PC-3 (cell line): ENCODE measurements at places on chromosomes 7 and 10. TPM values are rescaled to one million over a fixed set of nuclear protein-coding genes. Genes with fewer than 3 reads are reported as not detected.

DNA sequence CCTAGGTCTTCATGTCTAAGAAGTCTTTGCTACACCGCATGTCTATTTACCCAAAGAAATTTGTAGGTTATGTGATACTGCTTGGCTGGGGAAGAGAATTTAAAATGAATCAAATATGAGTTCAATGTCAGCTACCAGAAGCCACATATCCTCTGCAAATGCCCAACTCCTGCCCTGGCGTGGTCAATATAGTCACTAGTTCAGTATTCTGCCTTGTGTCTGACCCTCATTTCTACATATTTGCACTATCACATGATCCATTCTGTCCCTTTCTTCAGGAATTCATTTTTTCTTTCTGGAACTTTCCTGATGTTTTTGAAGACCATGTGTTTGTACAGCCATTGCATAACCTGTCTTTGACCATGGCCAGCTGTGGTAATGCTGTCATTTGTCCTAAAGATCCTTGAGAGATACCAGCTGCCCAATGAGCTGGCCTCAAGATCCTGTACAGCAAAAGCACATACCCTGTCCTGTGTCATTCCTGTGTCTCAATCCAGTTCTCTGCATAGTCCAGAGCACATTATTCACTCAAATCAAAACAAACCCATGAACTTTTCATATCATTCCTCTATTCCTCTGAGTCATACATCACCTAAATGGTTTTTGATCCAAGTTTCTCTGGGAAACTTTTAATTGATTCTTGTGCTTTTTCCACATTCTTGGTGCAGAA, 524.5 kb downstream of the PARD3 start:
- DNase-seq, result peak; percentile 70

- DNase-seq, result no peak
Observed at GRCh38 chr7:118151671-118152070, 32.3 kb upstream of the LSM8 start.

DNA sequence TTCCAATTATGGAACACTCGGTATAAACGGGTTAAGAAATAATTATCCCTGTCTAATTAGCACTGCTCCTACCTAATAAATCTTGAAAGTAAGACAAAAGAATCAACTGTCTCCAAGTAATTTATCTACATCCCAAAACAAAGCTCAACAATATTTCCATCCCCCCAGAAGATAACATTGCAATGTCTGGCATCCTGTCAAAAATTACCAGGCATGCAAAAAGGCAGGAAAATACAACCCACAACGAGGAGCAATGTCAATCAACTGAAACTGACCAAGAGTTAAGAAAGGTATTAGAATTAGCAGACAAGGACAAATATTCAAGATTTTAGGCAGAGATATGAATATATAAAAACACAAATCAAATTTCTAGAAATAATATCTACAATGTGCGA, 84.5 kb upstream of the SVIL start:
- DNase-seq, result peak; percentile 22

DPYSL4 gene
- 10.2 and 10.9 TPM in 2 replicates for total RNA-seq

GRCh38 chr7:105838627-105839231, 37.7 kb downstream of the ATXN7L1 start:
- DNase-seq, result no peak

- no peak for DNase-seq
Observed at GRCh38 chr7:117567781-117568180, 88.0 kb downstream of the CFTR start.

LEP gene
- total RNA-seq, result not detected in 2 replicates

GLI3 gene
- 3.5 and 9.6 TPM in 2 replicates for total RNA-seq

DNA sequence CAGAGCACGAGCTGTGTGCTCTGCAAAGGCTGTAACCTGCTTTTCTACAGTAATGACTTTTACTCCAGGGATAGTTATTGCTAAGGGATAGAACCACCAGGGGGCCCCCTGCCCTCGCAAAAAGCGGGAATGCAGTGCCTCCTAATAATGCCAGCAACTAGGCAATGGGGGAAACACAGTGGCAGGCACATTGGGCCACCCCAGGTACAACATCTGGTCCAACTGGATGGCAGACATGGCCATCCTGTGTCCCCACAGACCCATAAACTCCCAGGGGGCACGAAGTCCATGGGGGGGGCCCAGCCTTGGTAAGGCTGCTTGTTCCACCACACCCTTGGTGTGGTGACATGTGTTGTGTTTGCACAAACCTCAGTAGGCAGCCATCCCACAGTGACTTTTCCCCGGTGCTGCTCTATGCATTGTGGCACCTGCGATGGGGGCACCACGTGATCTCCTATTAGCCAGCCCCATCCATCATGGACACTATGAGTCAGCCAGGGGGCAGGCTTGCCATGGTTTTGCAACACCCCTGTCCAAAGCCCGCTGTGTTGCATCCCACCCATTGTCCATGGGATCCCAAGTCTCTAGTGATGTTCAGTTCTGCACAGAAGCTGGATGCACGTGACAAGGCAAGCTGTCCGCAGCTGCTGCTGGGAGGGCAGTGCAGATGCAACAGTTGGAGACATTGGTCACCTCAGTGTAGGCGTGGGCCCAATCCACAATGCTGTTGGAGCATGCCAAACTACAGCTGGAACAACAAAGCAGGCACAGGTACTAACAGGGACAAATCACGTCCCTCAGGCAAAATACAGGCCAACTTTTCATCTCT, 84.0 kb downstream of the ANLN start:
- DNase-seq, result peak; percentile 58

DNA sequence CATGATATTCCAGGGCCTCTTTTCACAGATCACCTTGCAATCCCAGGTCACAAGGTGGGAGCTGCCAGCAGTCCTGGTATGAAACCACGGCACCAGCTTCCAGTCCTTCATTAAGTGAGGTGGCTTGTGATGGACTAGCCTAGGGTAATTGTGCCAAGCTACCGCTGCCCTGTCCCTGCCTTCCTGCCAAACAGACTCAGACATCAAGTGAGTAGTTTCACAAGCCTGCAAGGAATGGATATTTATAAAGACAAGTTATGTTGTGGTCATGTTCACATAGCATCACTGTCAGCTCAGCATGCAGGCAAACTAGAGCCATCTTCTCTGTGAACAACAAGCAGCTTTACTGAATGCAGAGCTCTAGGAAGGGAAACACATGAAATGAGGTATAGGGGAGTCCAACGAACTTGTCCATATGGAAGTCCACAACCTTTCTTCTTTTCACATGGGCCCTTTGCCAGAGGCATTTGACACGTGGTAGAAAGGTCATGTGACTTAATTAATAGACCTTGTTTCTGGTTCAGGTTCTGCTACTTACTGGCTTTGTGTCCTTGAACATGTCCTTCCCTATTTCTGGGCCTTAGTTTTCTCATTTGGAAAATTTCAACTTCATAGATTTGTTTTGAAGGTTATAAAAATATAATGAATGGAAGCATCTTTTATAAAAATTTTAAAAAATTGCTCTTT, 1061.2 kb downstream of the KCNMA1 start:
- DNase-seq, result no peak

GRCh38 chr7:135328526-135328925, 94.9 kb downstream of the STRA8 start:
- no peak for DNase-seq

GRCh38 chr7:142381727-142382390, 124.0 kb upstream of the PRSS58 start:
- DNase-seq, result peak; percentile 65

BICC1 gene
- total RNA-seq, result 11.9 and 13.9 TPM in 2 replicates

CC2D2B gene
- total RNA-seq, result not detected in 2 replicates

THSD7A gene
- total RNA-seq, result 0.04 and 0.06 TPM in 2 replicates

DNA sequence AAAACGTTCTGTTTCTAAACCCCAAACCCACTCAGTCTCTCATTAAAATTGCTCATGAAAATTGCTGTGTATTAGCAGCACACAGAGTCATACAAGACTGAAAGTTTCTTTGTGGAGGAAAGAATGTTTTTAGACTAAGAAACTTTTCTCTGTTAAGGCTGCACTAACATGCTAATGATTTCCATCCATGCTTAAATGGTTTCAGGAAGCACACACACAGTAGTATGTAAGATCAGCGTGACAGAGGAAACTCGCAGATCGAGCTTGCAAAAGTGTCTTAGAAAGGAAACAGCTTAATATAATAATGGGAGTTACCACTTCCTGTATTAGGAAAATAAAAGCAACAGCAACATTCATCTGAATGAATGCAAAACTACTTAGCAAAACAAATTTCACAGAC, 112.7 kb downstream of the ICA1 start:
- DNase-seq, result no peak

- DNase-seq, result no peak
Observed at GRCh38 chr10:106826716-106827115, 337.8 kb downstream of the SORCS1 start.

DNA sequence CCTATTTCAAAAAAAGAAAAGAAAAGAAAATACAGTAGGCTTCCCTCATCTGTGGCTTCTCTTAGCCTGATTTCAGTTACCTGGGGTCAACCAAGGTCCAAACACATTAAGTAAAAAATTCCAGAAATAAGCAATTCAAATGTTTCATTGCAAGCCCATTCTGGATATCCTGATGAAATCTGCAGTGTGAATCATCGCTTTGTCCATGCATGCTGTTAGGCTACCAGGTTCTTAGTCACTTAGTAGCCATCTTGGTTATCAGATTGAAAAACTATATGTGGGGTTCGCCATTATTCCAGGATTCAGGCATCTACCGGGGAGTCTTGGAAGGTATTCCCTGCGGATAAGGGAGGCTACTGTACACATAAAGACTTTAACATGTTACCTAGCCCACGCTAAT, 991 bp upstream of the FAM204A start:
- DNase-seq, result peak; percentile 12

- no peak for DNase-seq
Observed at GRCh38 chr10:130771491-130771946, 540.0 kb downstream of the TCERG1L start.

DNA sequence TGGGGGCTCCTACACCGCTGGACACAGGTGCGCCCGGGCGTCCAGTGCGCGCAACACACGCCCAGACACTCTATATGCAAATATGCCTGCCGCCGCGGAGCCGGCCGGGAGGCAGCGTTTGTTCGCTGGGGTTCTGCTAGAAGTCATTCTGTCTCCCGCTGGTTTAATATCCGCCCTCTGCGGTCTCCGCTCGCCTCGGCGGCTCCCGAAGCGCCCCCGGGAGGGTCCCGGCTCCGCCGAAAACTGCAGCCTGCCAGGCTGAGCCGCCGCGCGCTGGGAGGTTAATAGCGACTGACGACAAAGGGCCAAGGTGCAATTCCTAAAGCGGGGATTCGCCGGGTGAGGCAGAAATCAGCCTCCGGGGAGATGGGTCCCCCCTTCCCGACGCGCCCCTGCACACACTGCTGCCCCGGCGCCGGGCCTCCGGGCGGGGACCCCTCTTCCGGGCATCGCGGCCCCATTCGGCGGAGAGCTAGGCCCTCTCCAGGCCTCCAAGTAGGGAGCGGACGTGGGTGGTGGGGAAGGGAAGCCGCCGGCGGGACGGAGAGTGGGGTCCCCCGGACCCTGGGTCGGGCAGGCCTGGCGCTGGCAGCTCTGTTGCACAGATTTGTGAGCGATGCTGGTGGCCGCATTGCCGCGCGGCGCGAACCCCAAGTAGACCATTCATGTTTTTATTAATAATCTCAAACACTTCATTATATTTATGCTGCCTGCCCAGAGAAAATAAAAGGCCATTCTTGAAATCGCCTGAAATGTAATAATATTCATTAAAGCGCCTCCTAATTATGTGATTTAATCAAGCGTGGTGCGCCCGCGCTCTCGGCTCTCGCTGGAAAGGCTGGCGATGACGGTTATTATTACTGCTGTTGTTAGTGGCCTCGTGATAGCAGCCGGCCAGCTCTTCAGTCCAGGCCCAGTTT, 9.1 kb downstream of the EN2 start:
- no peak for DNase-seq

- DNase-seq, result no peak
Observed at GRCh38 chr7:100567031-100567730, 6.5 kb downstream of the SAP25 start.

ICA1 gene
- total RNA-seq, result 1.1 and 3.2 TPM in 2 replicates

DNA sequence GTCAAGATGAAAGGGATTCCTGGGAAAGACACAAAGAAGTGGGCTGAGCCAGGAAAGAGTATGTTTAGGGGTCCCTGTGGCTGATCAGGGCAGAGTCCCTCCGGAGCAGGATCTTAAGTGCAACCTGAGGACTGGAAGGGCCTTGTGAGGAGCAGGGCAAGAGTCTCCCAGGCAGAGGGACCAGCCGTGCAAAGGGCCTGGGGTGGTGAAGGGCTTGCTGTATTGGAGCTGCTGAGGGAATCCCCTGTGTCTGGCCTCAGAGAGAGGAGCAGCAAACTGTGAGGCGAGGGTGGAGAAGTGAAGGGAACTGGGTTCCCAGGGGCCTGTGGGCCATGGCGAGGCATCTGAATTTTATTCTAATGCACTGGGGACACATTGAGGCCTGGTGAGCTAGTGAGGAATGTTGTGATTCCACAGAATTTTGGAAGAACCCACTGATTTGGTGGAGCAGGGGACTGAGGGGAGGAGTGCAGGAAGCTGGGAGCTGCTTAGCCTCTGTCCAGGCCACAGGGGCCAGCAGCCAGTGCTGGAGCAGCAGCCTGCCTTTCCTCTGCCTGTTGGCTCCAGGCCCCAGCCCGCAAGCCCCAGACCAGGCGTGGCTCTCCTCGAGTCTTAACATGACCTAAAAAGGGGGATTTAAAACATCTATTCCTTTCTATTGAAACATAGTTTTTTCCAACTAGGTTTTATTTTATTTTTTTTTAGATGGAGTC, 138.4 kb upstream of the IGFBP3 start:
- DNase-seq, result no peak

NOS3 gene
- total RNA-seq, result 0.66 and 2.5 TPM in 2 replicates

PDCD11 gene
- total RNA-seq, result 41.9 and 50.9 TPM in 2 replicates

DNA sequence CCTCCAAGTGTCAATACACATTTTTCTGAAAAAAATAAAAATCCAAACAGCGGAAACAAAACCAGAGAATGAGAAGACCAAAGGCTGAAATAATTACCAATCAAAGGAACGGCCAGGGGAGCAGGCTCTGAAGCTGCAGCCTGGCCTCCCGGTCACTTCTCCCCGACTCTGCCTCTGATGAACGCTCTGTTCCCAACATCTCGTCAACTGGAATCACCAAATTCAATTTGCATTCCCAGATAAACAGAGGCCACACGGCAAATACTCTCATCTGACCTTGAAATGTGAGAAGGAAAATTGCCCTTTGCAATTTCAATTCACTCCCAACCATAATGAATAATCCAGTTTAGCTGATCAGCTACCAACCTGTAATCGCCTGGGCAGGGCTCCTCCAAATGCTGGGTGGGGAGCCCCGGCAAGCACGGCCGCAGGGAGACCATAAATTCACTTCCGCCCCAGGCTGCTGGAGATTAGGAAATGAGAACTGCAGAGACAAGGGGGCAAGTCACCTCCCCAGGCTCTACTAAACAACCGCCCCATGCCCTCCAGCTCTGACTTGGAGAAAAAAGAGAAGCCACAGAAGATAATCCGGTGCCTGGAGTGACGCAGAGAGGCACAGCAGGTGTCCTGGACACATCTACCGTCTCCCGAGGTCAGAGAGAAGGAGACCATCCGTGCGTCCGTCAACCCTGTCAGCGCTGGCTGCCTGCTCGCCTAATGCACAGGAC, 153.2 kb downstream of the MAD1L1 start:
- no peak for DNase-seq

DNA sequence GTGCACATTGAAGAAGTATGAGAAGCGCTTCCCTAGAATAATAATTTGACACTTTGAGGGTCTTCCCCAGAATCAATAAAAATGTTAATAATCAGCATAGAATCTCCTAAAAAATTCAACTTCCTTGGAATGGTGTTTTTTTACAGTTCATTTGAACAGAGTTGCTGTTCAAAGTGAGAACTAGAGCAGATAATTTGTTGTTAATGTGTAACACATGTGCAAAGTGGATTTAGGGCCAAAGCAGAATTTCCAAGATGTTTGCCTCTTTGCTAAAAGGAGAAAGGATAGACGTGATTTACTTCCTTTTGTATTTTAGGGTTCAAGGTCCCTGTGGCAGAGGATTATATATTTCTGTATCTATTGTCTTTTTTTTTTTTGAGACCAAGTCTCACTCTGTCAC, 73.8 kb downstream of the ZNF277 start:
- no peak for DNase-seq

- DNase-seq, result no peak
Observed at GRCh38 chr7:115552766-115553165, 477.8 kb downstream of the TFEC start.
